Activated T-helper 1 cell treated with Interleukin-2 at 50 U/mL for 16 hours (primary cell): ENCODE measurements at places on chromosomes 7 and 10.

- DNase-seq = no peak
These were observed 62.9 kb downstream of the MGAM2 start for GRCh38 chr7:142174441-142174840.

DNA sequence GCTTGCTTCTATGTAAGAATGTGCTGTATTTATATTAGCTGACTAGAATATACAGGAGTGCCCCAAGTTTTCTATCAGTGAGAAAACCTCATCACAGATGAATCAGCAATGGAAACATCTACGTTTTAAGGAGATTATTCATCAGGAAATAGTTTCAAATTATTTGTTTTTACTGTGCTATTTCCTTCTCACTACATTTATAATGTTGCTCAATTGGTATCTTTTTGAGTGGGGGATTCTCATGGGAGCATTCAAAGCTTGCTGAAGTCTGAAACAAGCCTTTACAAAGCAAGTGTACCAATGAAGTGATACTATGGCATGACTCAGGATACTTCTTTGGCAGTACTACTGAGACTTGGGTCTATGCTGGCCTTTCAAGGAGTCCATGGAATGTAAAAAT, 191.1 kb upstream of the SLC26A5 start:
- no peak for DNase-seq

- no peak for DNase-seq
These were observed 329.4 kb downstream of the KCNMA1 start for GRCh38 chr10:77308084-77308732.

GRCh38 chr7:50531928-50532327, 33.3 kb downstream of the DDC start:
- DNase-seq = no peak

DNA sequence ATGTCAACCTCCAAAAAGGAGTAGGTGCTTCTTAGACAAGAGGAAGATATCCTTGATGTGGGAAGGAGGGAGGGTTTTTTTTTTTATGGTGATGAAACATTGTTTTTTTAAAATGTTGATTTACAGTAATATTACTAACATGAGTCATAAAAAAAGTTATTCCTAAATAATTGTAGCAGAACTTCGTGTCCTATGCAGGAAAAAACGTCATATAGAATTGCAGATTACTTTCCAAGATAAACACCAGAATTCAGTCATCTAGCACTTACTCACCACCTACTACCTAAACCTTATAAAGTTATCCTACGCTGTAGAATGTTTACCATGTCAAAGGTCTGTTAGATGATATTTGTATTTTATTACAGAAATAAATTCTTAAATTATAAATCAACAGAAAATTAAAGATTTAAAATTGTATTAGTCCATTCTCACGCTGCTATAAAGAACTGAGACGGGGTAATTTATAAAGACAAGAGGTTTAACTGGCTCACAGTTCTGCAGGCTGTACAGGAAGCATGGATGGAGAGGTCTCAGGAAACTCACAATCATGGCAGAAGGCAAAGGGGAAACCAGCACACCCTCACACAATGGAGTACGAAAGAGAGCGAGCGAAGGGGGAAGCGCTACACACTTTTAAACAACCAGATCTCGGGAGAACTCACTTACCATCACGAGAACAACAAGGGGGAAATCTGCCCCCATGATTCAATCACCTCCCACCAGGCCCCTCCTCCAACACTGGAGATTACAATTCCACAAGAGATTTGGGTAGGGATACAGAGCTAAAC, 105.2 kb upstream of the NEBL start:
- DNase-seq = no peak

- DNase-seq = no peak
These were observed 2.1 kb upstream of the ZKSCAN1 start for GRCh38 chr7:100013328-100013676.
